ENCODE measurements at places on chromosomes 12 and 14.

DNA sequence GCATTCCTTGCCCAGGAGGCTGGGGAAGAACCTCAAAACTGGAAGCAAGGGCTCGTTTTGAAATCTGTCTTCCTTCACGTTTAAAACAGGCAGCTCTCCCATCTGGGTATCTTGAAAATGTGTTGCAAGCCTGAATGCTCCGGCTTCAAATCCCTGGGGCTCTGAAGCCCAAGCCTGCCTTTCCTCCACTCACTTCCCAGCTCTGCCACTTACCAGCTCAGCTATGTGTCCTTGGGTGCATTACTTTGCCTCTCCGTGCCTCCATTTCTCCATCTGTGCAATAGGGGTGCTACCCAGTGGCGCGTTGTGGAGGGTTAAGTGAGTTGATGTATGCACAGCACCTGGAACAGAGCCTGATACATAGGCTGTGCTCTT, 97.6 kb downstream of the GCH1 start:
- DNase-seq, result no peak

DNA sequence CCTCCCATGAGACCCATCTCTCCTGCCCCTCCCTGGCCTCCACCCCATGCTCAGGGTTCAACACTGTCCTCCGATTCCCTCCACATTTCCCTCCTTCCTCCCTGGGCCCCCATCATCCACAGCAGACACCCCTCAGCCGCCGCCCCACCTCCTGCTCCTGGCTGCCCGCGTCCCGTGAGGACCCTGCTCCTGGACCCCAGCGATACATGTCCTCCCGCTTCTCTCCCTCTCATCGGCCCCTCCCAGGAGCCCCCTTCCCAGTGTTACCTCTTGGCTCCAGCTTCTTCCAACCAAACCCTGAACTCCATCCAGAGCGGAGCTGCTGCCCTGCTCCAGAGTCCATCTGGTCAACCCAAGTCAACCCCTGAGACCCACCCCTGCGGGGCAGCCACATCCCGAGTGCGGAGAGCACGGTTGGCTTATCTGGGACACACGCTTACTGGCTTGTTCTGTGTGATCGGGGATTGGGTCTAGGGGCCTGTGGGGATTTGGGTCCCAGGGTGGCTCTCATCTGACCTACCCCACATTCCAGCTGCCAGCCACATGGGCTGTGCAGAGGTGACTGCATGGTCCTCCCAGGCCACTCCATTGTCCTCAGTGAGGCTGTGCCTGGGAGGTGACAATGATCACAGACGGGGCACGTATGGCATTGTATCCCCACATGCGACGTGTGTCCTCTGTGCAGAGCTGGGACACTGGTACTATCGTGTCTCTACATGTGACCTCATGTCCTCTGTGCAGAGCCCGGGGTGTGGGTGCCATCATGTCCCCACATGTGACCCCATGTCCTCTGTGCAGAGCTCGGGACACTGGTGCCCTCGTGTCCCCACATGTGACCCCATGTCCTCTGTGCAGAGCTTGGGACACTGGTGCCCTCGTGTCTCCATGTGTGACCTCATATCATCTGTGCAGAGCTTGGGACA, 333.6 kb downstream of the ADGRD1 start:
- no peak for DNase-seq

DNA sequence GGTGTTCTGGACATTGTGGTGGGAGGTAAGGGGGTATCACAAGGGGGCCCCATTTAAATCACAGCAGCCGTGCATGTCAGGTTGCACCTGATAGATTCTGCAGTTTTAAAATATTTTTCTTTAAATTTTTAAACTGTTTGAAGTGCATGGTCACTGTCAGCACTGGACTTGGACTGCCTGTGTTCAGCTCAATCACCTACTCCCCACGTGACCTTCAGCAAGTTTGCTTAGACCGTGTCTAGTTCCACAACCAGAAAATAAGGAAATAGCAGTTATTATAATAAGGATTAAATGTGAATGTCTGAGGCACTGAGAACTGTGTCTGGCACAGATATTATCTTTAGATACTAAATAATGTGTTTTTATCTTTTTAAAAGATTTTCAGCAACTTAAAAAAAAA, 64.7 kb downstream of the ESR2 start:
- no peak for DNase-seq

GRCh38 chr14:94139006-94139405, 9.6 kb upstream of the IFI27L2 start:
- DNase-seq, result no peak

DNA sequence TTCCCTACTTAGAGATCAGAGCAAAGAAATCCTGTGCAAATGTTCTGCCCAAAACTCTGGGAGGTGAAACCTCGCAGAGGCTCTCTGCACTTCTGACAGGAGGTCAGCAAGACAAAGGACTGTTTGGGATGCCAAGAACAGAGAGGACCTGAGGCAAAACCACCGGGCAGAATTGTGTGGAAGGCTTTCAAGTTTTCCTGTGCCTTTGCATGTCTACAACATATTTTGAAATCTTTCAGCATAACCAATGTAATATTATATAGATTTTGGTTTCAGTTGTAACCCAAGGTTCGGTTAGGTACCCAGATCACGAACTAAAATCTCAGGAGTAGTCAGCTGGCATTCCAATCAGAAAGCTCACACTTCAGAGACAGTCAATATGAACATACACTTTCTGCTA, 99.4 kb upstream of the PLEKHA5 start:
- no peak for DNase-seq

- no peak for DNase-seq
These were observed 123.3 kb downstream of the PAPOLA start for GRCh38 chr14:96625426-96625985.

- no peak for DNase-seq
These were observed 64.1 kb downstream of the ZNF641 start for GRCh38 chr12:48286665-48287064.

DNA sequence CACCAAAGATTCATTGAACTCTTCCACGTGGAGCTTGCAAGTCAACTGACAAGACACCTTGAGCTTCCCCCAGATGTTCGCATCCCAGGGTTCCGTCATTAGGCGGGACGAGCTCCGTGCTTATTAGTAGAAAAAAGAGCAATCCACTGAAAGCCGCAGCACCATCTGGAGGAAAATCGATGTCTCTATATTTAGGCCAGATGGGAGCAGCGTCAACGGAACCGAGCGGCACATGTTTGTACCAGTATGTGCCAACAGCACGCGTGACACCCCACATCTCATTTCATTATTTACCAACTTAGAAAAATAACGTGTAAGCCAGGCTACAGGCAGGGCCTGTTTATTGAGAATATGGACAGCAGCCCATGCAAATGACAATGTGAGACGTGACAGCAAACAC, 45.8 kb upstream of the TMEM132D start:
- DNase-seq, result no peak

GRCh38 chr14:99686557-99687283, 2.6 kb downstream of the CYP46A1 start:
- DNase-seq, result no peak

DNA sequence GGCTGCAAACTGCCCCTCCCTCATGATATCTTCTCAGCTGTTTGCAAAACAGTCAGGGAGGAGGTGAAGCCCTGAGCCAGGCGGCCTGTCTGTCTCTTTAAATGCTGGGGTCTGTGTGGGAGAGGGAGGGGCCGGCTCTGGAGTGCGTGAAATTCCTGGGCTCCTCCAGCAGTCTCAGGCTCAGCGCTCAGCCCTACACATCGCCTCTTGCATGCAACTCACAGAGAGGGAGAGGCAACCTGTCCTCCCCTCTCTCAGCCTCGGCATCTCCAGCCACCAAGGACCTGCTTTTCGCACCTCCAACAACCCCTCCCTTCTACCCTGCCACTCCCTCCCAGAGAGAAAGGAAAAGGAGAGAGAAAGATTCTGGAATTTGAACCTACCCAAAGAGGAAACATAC, at the start of gene NRXN3:
Gene NRXN3 (plus strand): TSS at position 171 of the 400 bp plus-strand sequence. CDS start 72,721 bp downstream, outside the sequence.
- DNase-seq, result no peak

- no peak for DNase-seq
These were observed 78.7 kb upstream of the HIF1A start for GRCh38 chr14:61616524-61617185.

- DNase-seq, result no peak
These were observed 13.9 kb upstream of the ANKRD33 start for GRCh38 chr12:51874000-51874399.

- no peak for DNase-seq
These were observed 898.9 kb upstream of the SEL1L start for GRCh38 chr14:82432301-82433105.

DNA sequence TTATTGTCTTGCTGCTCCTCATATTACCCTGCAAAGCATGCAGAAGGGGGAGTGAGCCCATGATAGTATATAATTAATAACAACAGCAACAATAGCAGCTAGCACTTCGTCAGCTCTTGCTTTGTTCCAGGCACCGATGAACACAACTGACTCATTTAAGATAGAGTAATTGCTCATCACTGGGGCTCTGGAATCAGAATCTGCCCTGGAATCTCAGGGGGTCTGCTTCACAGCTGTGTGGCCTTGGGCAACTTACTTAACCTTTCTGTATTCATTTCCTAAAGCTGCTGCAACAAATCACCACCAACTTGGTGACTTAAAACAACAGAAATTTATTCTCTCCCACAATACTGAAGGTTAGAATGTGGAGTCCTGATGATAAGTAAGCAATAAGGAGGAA, 55.0 kb upstream of the PSMC1 start:
- DNase-seq, result no peak

DNA sequence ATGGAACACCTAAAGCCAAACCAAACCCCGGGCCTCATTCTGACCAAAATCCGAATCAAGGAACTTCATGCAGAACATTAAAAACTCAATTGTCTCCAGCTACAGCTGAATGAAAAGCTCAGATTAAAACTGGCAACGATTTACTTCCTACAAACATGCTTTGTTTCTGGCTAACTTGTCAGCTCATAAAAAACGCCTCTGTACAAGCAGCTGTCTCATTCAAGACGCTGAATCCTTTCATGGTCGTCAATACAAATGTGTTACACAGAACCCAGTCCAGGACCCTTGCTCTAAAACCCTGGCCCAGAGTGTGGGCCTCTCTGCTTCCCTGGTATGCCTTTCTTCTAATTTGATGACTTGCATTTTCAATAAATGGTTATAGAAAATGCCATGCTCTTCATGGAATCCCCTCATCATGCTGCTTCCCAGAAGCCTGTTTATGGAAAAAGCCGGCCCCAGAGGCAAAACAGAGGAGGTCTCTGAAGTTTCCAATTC, 183.1 kb downstream of the PHLDA1 start:
- no peak for DNase-seq

- DNase-seq, result no peak
These were observed 59.6 kb upstream of the SCN8A start for GRCh38 chr12:51531284-51531977.

- no peak for DNase-seq
These were observed 92.6 kb downstream of the RFLNA start for GRCh38 chr12:124387528-124387911.

DNA sequence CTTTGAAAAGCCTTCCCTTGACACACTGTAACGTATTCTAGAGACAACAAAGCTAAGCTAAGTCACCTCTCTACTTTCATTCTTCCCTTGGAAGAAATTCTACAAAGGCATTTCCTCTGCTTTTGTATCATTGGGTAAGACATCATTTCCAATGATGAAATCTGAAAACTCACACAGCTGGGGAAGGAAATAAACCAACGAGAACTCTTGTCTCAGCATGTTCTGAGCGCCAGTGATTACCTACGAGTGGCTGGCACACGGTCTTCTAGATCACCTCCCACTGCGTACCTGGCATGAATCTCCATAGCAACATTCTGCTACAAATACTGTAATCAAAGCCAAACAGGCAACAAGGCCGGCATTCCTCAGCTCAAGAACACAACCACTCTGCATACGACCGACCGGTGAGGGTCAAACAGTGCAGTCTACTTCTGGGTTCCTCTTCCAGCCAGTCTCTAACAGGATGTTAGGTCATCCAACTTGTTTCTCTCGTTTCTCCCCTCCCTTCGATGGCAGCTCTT, 7.6 kb downstream of the VPS37B start:
- no peak for DNase-seq

DNA sequence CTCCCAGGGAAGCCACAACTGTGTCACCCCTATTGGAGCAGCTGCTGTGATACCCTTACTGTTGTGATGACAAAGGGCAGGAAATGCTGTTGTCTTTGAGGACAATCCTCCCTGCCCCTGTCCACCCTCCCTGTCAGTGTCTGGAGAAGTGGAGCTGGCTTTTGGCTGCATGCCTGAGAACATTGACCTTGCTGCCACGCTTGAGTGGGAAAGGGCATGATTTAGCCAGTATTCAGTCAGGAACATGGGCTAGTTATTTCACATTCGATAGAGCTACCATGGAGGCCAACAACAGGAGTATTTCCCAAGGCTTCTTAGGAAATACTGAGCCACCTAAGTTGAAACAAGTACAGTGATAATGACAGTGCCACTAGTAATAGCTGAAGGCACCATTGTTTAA, 59.4 kb downstream of the MYRFL start:
- DNase-seq, result no peak

- DNase-seq, result no peak
These were observed 3.0 kb downstream of the GALNT6 start for GRCh38 chr12:51388069-51388799.

- DNase-seq, result no peak
These were observed 7.4 kb downstream of the NKX2-1 start for GRCh38 chr14:36512585-36513003.

GRCh38 chr12:123070267-123071081, 80.4 kb downstream of the PITPNM2 start:
- no peak for DNase-seq

GRCh38 chr14:74713395-74713735, 421 bp downstream of the FCF1 start:
- DNase-seq, result no peak

- no peak for DNase-seq
These were observed 67.3 kb upstream of the USP15 start for GRCh38 chr12:62192903-62193250.

DNA sequence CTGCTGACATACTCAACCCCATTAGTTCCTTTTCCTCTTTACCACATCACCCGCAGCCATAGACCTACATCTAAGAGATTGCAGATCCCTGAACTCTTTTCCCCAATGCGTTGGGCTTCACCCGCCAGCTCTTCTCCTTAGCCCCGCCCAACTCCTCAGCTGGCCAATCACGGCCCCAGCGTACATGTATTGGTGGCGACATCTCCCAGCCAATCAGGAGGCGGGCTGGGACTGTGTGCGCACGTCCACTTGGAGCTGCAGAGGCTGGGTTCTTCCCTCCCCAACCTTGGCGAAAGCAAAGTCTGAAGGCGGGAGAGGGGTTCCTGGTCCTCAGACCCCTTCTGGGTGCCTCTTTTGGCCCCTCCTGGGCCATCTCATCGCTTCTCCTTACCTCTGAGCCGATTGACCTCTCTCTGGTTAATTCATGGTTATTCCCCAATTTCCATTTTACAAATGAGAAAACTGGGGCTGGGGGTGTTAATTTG, 11.0 kb downstream of the PDE1B start:
- peak; percentile 69 for DNase-seq

GRCh38 chr12:51401900-51402299, 10.7 kb upstream of the GALNT6 start:
- DNase-seq, result no peak
